AG08395 (cell line): ENCODE measurements at places on chromosomes 16 and 17.

DNA sequence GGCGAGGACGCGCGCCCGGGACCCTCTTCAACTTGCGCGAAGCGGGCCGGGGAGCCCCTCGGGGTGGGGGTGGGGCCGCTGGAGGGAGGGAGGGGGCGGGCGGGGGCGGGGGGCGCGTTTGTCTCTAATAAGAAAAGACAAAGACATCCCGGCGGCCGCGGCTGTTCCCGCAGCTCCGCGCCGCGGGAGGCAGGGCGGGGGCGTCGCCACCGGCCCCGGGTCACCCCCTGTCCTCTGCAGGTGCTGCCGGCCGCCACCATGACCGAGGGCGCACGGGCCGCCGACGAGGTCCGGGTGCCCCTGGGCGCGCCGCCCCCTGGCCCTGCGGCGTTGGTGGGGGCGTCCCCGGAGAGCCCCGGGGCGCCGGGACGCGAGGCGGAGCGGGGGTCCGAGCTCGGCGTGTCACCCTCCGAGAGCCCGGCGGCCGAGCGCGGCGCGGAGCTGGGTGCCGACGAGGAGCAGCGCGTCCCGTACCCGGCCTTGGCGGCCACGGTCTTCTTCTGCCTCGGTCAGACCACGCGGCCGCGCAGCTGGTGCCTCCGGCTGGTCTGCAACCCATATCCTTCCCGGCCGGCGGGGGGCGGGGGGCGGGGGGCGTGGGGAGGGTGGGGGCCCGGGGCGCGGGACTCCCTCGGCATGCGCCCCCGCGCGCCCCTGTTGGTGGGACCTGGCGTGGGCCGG, 714 bp downstream of the CACNA1H start:
- DNase-seq, result no peak

- DNase-seq, result no peak
Observed at GRCh38 chr16:89373355-89374110, 116.8 kb downstream of the ANKRD11 start.

- no peak for DNase-seq
Observed at GRCh38 chr17:16926571-16927451, 45.1 kb downstream of the TNFRSF13B start.

- DNase-seq, result no peak
Observed at GRCh38 chr17:2795441-2796163, 636 bp upstream of the RAP1GAP2 start.

GRCh38 chr17:38508570-38508950, 80.3 kb downstream of the ARHGAP23 start:
- no peak for DNase-seq

DNA sequence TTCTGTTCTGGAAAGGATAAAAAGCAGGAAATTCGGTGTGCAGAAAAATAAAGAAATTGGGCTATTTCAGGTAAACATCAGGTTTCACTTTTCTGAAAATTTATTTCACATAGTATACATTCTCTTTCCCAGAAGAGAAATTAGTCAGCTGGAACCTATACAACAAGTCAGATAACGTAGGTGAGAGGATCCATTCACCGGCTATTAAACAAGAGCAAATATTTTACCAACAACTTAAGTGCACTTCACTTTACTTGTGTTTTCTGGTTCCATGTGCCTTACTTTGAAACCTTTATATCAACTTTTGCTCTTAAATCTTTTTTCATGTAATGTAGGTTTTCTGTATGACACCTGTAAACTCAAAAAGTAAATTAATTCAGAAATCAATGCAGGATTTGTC, 839.7 kb downstream of the CDH11 start:
- DNase-seq, result no peak

- DNase-seq, result no peak
Observed at GRCh38 chr17:3818786-3819185, 17.8 kb upstream of the ITGAE start.

DNA sequence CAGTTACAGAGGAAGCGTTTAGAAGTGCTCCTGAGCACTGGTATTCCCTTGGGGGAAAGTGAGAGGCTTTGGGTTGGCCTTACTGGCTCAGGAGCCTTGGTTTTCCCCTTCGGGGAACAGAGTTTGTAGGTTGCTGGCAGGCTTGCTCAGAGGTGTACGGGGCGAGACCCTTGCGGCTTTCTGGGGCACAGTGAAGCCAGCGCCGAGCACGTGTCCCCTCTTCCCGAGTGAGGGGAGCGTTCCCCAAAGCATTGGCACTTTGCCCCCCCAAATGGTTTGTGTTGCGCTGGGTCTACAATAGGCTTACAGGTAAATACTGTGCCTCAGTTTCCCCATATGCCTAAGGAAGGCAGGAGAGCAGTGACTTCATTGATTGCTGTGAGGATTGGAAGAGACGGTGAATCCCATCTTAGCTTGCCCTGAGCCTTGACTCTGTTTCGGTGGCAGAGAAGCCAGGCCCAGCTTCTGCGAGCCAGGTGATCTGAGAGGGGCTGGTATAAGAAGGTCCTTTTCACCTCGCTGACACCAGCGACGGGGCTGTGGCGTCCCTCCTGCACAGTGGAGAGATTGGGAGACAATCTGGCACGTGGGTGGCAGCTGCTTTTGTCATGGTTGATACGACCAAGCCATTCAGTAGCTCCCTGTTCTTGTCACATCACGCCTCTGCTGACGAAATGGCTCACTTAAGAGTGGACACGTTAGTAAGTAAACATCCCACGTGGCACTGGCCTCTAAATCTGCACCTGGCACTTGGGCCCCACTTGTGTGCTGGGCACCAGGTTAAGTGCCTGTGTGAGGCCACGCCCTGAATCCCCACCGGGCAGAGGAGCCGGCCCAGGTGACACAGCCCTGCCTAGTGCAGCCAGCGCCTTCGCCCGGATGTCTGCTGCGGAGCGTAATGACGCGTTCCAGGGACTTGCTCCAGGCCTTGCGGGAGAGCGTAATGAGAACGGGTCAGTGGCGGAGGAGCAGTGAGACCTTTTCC, 55.0 kb downstream of the MEAK7 start:
- no peak for DNase-seq

GRCh38 chr16:81649561-81650184, 129.4 kb upstream of the PLCG2 start:
- DNase-seq, result no peak

GRCh38 chr17:44792276-44792675, 33.5 kb downstream of the ADAM11 start:
- no peak for DNase-seq

DNA sequence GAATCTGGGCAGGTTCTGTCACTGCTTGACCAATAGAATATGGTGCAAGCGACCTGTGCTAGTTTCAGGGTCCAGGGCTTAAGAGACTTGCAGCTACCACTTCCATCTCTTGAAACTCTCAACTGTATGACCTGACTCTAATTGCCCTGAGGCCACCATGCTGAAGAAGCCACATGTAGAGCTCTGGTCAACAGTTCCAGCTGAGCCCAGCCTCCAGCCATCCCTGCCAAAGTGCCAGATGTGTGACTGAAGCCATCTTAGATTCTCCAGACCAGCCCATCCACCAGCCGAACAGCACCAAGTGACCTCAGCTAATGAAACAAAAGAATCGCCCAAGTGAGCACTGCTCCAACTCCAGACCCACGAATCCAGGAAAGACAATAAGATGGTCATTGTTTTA, 3.4 kb upstream of the MT2A start:
- DNase-seq, result no peak

GRCh38 chr17:55384643-55385232, 36.9 kb downstream of the MMD start:
- no peak for DNase-seq

- DNase-seq, result no peak
Observed at GRCh38 chr16:74659041-74659440, 7.6 kb downstream of the RFWD3 start.
